ENCODE measurements at places on chromosomes 6 and 20. TPM values are rescaled to one million over a fixed set of nuclear protein-coding genes. Genes with fewer than 3 reads are reported as not detected.

SLC16A10 gene
- total RNA-seq, result 0.40 TPM

STX11 gene
- 0.35 TPM for total RNA-seq

TUBB gene
- total RNA-seq, result 386 TPM

LKAAEAR1 gene
- total RNA-seq, result 5.0 TPM

MYBL2 gene
- 29.8 TPM for total RNA-seq

PET117 gene
- 12.0 TPM for total RNA-seq

FOXA2 gene
- 0.35 TPM for total RNA-seq

AFG1L gene
- total RNA-seq, result 3.8 TPM

CLPSL1 gene
- not detected for total RNA-seq

OR12D3 gene
- total RNA-seq, result not detected

OR10C1 gene
- not detected for total RNA-seq

- DNase-seq, result no peak
These were observed 116.7 kb upstream of the SLC24A3 start for GRCh38 chr20:19095762-19096161.

DNA sequence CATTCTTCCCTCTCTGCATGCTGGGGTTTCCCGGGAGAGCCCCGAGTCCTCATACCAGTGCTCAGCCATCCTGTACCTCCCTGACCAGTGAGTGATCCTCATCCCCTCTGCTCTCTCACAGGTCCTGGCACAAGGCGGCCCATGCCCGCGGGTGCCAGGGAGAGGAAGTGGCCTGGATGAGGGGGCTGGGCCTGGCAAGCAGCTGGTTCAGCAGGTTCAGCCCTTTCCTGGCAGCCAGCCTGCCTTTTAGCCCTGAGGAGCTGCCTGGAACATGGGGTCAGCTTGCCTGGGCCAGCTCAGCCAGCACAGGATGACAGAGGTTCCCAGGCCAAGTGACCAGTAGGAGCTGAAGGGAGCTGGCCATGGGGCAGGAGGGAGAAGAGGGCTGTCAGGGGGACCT lies 10.9 kb downstream of the MOCS1 start:
- no peak for DNase-seq

DNA sequence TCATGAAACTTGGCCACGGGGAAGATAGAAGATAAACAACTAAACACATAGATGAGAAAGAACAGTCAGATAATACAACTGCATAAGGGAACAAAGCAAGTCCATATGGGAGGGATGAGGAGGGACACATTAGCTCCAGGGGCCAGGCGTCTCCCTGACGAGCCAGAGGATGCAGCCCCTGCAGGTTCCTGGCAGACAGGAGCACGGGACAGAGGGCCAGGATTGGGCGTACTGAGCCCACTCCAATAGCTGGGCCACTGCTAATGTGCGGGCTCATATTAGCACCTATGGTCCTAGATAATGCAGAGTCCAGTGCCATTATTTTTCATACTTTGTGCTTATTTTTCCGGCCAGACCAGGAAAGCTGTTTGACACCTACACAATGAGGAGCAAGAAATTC lies 182.9 kb downstream of the ANKRD60 start:
- no peak for DNase-seq

GRCh38 chr20:43744151-43744611 lies 17.4 kb upstream of the GTSF1L start:
- peak; percentile 68 for DNase-seq

DNA sequence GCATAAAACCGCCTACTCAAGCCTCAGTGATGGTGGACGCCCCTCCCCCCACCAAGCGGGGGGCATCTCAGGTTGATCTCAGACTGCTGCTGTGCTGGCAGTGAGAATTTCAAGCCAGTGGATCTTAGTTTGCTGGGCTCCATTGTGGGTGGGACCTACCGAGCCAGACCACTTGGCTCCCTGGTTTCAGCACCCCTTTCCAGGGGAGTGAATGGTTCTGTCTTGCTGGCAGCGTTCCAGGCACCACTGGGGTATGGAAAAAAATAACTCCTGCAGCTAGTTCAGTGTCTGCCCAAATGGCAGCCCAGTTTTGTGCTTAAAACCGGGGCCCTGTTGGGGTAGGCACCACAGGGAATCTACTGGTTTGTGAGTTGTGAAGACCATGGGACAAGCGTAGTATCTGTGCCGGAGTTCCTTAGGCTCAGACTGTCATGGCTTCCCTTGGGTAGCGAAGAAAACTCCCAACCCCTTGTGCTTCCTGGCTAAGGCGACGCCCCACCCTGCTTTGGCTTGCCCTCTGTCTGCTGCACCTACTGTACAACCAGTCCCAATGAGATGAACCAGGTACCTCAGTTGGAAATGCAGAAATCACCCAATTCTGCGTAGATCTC lies 1334.5 kb upstream of the ADGRB3 start:
- no peak for DNase-seq

- DNase-seq, result no peak
These were observed 46.4 kb downstream of the PRL start for GRCh38 chr6:22250486-22250885.

DNA sequence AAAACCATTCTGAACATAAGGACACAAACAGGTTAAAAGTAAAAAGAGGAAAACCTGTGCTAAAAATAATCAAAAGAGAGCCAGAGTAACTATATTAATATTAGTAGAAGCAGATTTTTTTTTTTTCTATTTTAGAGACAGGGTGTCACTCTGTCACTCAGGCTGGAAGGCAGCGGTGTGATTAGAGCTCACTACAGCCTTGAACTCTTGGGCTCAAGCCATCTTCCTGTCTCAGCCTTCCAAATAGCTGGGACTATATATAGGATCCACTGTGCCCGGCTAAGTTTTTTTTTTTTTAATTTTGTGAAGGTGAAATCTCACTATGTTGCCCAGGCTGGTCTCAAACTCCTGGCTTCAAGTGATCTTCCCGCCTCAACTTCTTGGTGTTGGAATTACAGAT lies 33.4 kb upstream of the PLN start:
- DNase-seq, result no peak

- DNase-seq, result no peak
These were observed 133.9 kb downstream of the UTRN start for GRCh38 chr6:144418959-144419545.

- no peak for DNase-seq
These were observed 181.3 kb downstream of the KIF6 start for GRCh38 chr6:39543950-39544349.

- DNase-seq, result no peak
These were observed 529.6 kb downstream of the ADGRB3 start for GRCh38 chr6:69164564-69165229.

- no peak for DNase-seq
These were observed 20.1 kb downstream of the ECT2L start for GRCh38 chr6:138815797-138816528.

DNA sequence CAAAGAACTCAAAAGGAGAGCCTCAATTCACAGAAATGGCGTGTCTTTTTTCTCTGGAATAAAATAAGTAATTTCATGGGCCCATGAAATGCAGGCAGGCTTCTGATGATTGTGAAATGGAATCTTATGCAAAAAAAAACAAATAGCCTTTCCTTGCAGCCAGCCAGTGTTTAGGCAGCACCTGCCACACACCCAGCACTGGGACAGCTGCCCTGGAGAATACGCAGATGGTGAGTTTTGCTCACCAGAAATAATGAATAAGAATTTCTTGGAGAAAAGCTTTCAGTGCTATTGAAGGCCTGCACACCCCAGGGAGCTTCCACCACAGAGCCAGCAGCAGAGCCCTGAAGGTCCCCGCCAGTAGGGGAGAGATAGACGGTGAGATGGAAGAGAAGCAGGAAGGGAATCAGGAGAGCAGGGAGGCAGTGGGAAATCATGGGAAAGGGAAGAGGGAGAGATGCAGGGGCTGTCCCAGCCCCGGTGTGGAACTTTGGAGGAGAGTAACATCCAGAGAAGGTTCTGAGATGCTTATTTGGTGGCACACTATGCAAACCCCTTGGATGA lies 54.9 kb downstream of the PXDC1 start:
- DNase-seq, result no peak

- DNase-seq, result peak; percentile 38
These were observed 42.0 kb upstream of the ESR1 start for GRCh38 chr6:151765444-151765886.
